Activated naive CD4-positive, alpha-beta T cell treated with Interleukin-2 at 50 U/mL for 16 hours (primary cell): ENCODE measurements at places on chromosomes 1 and 21.
A peak's percentile ranks its signal among the peaks of the same experiment; 100 is the strongest.

GRCh38 chr1:117646007-117646811, 40.4 kb downstream of the TENT5C start:
- DNase-seq = no peak

GRCh38 chr1:153245466-153245865, 14.0 kb upstream of the LORICRIN start:
- no peak for DNase-seq

GRCh38 chr1:5571438-5571837, 420.8 kb downstream of the NPHP4 start:
- no peak for DNase-seq

- DNase-seq = no peak
Measured at GRCh38 chr1:22318279-22318981, 133.2 kb upstream of the ZBTB40 start.

DNA sequence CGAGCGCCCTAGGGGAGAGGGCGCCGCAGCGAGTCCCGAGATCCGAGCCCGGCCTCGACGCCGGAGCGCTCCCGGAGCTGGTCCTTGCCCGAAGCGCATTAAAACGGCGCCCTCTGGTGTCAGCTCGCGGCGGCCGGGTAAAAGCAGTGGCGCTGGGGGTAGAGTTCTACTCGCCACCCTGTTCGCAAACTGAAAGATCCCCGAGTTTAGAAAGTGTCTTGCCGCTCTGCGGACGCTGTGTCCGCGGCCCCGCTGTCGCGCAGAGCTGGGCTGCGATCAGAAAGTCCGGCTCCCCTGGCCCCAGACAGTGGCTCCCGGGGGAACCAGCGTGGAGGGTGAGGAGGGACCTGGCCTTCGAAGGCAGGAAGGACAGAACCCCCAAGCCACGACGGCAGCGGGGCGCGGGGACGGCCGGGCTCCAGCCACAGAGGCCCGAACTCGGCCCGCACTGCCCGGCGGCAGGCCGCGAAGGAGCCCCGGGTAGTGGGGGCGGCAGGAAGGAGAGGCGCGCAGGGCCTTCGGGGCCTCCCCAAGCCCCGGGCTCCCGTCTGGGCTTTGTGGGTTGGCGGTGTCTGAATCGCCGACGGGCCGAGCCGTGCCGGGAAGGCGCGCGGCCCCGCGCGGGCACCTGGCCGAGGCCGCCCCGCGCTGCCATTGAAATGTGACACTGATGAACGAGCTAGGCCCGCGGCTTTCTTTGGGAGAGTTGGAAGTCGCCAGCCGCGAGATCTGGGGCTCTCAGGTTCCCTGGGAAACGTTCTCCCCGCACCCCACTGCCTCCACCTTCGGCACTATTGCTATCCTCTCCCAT, 39.1 kb upstream of the NFIA start:
- peak; percentile 86 for DNase-seq

GRCh38 chr1:96596226-96596922, 125.2 kb upstream of the PTBP2 start:
- DNase-seq = peak; percentile 6

- DNase-seq = no peak
Measured at GRCh38 chr21:24737296-24737850, 869.9 kb downstream of the MRPL39 start.
